Cerebellar nuclear complex (tissue), 1 donor: ENCODE measurements at places on chromosomes 1 and 21.

DNA sequence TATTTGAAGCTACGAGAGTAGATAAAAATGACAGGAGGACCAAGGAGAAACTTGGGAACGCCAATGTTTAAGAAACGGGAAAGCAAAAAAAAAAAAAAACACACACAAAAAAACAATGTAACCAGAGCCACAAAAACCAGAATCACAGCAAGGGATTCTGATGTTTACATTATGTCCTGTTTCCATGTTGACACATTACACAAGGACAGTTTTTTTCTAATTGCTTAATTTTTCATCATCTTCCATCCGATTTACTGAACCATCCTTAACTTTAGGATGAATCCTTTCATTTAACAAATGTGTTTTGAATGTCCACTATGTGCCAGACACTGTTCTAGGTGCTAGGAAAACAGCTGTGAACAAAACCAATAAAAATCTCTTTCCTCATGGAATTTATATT, 1.4 kb upstream of the BCL10 start:
- no peak for DNase-seq

- DNase-seq, result no peak
These were observed 101.5 kb upstream of the ARHGEF16 start for GRCh38 chr1:3352952-3353331.

DNA sequence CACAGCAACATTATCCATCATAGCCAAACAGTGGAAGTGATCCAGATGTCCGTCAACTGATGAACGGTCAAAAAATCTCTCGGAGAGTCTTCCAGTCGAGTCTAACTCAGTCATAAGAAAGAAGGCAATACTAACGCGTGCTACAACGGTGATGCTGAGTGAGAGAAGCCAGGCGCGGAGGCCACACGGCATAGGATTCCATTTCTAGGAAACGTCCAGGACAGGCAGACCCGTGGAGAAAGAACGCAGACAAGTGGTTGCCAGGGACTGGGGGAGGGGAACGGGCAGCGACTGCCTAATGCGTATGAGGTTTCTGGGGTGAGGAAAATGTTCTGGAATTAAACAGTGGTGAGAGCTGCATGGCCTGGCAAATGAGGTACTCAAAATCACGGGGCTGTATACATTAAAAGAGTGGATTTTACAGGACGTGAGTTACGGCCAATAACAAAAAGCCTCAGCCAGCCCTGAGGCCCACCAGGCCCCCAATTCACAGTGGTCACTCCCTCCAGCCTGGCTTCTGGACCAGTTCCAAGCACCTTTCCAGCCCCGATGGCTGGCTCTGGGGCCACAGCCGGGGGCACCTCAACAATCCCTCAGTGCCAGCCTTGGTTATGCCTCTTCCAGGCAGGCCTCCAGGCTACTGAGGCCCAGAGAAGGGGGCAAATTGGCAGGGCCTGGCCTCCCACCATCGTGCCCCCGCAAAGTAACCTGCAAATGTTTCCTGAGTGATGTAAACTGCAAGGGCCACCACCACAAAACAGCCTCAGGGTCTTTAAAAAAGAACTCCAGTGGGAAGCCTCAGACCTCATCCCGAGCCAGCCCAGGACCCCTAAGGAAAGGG, 3.4 kb downstream of the WNT9A start:
- no peak for DNase-seq

DNA sequence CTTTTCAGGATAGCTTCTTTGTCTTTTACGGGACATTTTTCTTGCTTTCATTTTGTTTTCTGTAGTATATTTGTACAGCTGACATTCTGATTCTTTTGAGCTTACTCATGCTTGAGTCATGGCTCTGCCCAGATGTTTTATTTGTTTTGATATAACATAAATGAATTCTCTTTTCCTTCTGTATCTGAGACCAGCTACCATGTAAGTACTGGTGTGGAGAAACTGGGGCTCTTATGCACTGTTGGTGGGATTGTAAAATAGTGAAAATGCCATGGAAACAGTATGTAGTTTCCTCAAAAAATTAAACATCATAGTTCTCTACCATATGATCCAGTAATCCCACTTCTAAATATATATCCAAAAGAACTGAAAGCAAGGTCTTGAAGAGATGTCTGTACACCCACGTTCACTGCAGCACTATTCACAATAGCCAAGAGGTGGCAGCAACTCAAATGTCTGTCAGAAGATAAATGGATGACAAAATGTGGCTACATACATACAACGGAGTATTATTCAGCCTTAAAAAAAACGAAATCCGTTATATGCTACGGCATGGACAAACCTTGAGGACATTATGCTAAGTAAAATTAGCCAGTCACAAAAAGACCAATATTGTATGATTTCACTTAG, 61.4 kb downstream of the EIF2B3 start:
- DNase-seq, result no peak

DNA sequence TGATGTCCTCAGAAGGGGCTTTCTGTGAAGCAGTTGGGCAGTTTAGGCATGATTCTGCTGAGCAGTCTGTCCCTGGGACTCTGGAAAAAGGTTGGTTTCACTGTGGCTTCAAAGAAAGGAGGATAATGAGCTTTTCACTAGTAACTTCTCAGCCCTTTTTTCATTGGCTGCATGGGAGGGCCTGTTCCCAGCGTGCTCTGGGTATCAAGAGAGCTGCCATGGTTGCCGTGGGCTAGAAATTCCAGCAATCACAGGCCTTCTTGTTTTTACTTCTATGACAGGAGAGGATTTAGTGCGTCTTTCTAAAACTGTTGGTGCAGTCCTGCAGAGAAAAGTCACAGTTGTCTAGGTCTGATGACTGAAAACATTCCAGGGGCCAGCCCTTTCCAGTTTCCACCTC, 7.2 kb downstream of the SZRD1 start:
- no peak for DNase-seq

DNA sequence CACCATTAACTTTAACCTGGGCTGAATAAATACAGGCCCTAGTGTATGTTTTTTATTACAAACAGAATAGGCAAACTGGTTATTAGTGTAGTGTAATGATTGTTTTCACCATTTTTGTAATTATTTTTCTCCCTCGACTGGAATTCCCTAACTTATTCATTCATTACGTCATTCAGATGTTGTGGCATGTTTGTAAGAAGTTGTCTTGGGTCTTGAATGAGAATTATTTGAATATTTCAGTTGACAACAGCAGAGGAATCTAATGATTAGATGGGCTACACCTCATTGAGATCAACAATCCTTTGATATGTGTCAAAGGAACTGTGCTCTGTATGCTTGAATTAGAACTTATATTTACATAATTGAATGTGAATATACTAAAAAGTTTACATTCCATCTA, 12.8 kb downstream of the XCL1 start:
- DNase-seq, result no peak

- DNase-seq, result no peak
These were observed 43.0 kb downstream of the WDR4 start for GRCh38 chr21:42836402-42836666.

GRCh38 chr1:39048745-39049370, 22.7 kb downstream of the NDUFS5 start:
- DNase-seq, result no peak

DNA sequence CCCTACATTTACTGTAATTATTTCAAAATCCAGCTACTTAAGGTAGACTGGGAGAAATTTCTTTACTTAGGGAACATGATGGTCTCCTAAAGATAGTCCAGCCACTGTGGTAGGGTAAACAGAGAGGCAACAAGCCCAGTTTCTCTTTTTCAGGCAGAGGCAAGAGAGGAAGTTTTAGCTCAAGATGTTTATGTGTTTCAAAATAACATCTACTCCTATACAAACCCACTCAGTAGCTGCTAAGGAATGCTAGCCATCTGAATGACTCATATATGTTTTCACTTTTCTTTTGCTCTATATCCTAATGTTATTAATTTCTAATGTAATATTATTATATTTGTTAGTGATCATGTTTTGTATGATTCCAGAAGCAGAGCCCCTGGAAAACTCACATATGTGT, 856.6 kb downstream of the PLA2G4A start:
- no peak for DNase-seq

DNA sequence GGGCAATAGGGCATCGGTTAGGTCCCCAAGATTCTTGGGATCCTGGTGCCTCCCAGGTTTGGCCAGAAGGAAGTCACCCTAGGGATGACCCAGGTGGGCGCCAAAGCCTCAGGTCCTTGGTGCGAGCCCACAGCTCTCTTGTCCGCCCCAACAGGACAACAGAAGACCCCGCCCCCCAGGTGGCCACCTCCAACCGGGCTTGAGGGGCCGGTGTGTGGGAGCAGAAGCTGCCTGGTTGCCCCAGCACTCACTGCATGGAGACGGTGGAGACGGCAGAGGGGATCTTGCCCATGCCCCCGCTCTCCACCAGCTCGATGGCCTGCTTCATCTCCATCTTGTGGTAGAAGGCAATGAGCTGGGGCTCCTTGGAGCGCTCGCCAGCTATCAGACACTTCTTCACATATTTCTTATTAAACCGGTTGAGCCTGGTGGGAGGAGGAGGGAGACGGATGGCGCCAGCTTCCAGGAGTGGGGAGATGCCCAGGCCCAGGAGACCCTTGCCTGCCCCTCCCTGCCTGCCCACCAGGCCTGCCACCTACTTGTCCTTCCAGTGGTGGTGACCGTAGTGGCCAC, 52.7 kb downstream of the SLC9A1 start:
- no peak for DNase-seq

DNA sequence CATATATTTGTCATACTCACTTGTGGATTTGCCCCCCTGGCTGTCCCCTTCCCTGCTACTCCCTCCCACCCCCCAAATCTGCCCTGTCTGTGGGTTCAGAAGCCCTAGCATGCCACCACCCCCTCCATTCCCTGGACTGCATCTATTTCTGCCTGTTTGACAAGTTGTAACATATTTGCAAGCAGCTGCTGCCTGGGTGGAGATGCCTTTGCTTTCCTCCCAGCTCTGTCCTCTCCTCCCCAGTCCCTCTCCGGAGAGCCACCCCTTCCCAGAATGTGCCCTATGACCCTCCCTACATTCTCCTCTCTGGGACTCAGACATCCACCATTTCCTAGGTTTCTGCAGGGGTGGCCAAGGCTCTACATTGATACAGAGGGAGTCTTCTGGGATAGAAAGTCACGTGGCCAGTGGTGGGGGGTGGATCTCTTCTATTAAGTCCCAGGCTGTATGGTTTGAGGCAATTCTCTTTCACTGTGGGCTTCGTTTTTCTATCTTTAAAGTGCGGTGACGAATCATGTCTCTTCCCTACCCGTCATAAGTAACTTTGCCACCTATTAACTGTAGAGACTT, 6.0 kb upstream of the MYOG start:
- no peak for DNase-seq

- no peak for DNase-seq
These were observed 54.9 kb downstream of the DMRTA2 start for GRCh38 chr1:50368179-50369007.

GRCh38 chr1:84985365-84985764, 11.5 kb downstream of the MCOLN2 start:
- no peak for DNase-seq

DNA sequence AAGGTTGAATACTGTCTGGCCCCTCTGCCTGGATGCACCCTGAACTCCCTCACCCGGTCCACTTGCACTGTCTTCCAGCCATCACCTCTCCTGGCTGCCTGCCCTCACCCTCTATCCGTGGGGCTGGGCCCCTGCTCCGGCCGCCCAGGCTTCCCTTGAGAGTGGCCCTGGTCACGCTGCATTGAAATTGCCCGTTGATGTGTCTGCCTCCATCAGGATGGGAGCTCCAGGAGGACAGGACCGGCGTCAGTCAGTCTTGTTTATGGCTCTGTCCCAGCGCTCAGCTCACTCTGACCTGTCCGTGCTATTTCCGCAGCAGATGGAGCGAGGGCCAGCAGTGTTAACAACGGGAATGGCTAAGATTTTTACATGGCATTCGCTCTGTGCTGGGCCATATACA, 34.9 kb downstream of the FOXO6 start:
- no peak for DNase-seq

DNA sequence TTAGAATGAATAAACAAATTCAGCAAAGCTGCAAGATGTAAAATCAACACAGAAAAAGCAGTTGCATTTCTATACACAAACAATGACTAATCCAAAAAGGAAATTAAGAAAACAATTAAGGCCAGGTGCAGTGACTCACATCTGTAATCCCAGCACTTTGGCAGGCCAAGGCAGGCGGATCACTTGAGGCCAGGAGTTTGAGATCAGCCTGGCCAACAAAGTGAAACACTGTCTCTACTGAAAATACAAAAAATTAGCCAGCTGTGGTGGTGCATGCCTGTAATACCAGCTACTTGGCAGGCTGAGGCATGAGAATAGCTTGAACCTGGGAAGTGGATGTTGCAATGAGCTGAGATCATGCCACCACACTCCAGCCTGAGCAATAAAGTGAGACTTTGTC, 22.3 kb downstream of the THEM4 start:
- no peak for DNase-seq

DNA sequence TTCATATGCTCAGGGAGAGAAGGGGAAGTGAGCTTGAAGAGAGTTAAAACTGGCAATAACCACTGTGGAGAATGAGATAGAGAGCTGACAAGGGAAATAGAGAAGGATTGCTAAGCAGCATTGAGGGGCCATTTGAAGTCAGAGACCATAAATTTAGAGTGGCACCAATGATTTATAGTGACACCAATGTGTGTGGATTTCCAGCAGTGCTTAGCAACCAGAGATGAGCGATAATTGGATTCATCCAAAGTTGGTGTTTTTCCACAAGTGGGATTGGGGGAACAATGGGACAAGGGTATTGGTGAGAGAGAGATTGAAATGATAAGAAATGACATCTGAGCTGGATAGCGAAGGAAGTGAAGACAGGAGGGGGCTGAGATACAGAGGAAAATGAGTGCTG, 114.1 kb downstream of the C1orf94 start:
- DNase-seq, result no peak

GRCh38 chr21:42563261-42563660, 49.6 kb downstream of the SLC37A1 start:
- DNase-seq, result no peak

GRCh38 chr21:16563116-16563515, 833.3 kb downstream of the USP25 start:
- DNase-seq, result no peak

DNA sequence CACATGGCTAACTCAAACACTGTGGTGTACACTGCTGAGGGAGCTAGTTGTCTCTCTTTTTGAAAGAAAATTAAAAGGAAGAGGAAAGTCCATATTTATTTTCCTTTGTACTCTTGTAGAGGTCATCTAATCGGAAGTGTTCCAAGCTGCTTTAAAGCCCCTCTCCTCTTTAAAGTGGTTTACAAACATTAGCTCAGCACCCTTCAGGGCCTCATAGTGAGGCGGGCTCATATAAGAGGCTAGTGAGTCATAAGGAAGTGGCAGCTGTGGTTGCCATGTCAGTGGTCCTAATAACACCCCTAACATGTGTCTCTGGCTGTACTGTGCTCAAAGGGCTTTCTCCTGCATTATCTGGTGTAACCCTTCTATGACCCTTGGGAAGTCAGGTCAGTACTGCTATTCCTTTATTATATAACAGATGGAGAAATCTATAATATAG, 104.4 kb upstream of the SERBP1 start:
- DNase-seq, result no peak
